Karpas-422 (cell line): ENCODE measurements at places on chromosomes 3 and 15. TPM values are rescaled to one million over a fixed set of nuclear protein-coding genes. Genes with fewer than 3 reads are reported as not detected.

Gene IMPG2
- total RNA-seq, result 0.32 and 0.45 TPM in 2 replicates

GRCh38 chr15:90873998-90874605, 5.7 kb downstream of the FURIN start:
- no peaks in the 10 kb centered on the region; the same call in 1 of the 2 replicates for H3K36me3 ChIP-seq
- H3K4me3 ChIP-seq, result no peak overlapping the region; the same call in 1 of the 2 replicates
- H3K27me3 ChIP-seq, result no peaks in the 10 kb centered on the region
- peak overlapping the region; percentile 85 for H3K27ac ChIP-seq

DNA sequence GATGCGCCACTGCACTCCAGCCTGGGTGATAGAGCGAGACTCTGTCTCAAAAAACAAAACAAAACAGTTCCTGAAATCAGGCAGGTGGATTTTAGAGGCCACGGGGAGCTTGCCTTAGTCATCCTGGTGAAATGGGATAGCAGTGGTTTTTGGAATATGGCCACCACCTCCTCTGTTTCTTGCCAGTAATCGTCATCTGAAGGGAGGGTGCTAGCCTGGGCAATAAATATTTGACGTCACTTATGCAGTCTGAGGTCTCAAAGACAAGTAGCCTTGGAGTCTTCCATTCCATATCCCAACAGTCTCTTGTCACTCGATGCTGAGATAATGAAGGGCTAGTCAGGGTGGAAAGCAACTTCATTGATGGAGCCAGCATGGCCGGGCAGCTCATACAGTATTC, 55.2 kb downstream of the KCNAB1 start:
- no peak for DNase-seq
- no peak overlapping the region for H3K4me3 ChIP-seq
- no peak overlapping the region for H3K27ac ChIP-seq
- H3K36me3 ChIP-seq, result no peaks in the 10 kb centered on the region

DNA sequence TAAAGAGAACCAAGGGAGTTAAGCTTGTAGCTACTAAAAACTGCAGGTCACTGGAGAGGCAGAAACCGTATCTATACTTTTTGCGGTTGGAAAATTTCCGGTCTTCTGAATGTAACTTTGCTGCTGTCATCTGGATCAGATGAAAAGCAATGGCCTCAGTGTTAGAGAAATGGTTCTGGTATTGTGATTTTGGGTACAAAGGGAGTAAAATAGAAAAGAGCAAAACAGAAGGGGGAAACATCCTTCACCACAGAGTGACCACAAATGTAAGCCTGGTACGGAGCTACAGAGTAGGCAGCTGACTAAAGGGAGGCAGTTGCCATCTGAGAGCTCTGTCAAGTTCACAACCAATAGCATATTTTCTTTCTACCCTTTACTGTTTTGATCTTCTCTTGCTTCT, 5.6 kb downstream of the CD96 start:
- no peaks in the 10 kb centered on the region for H3K4me1 ChIP-seq
- H3K27ac ChIP-seq, result no peak overlapping the region
- DNase-seq, result no peak
- H3K27me3 ChIP-seq, result no peaks in the 10 kb centered on the region
- no peaks in the 10 kb centered on the region for H3K36me3 ChIP-seq

- peak within 1 kb of the TSS; percentile 71 for H3K27ac ChIP-seq
- peaks cover 14% of the 10 kb centered on the region for H3K4me1 ChIP-seq
- no peaks in the 10 kb centered on the region for H3K27me3 ChIP-seq
- DNase-seq, result peak; percentile 87
Observed at GRCh38 chr3:136818769-136819391, at the start of gene SLC35G2. Gene SLC35G2 (plus strand): TSS chr3:136819126. CDS start chr3:136854461, 35,335 bp downstream.

Gene MEGF11
- not detected in 2 replicates for total RNA-seq

Gene PPM1L
- total RNA-seq, result 1.8 and 3.4 TPM in 2 replicates

- peak overlapping the region; percentile 98 for H3K27ac ChIP-seq
- H3K27me3 ChIP-seq, result no peaks in the 10 kb centered on the region
- H3K4me1 ChIP-seq, result peaks cover 51% of the 10 kb centered on the region
- peak overlapping the region; percentile 52 for H3K4me3 ChIP-seq
- peak; percentile 95 for DNase-seq
- H3K36me3 ChIP-seq, result no peaks in the 10 kb centered on the region
Observed at GRCh38 chr3:148319161-148319915, 378.4 kb upstream of the AGTR1 start.

Gene IL16
- 3.3 and 4.4 TPM in 2 replicates for total RNA-seq

DNA sequence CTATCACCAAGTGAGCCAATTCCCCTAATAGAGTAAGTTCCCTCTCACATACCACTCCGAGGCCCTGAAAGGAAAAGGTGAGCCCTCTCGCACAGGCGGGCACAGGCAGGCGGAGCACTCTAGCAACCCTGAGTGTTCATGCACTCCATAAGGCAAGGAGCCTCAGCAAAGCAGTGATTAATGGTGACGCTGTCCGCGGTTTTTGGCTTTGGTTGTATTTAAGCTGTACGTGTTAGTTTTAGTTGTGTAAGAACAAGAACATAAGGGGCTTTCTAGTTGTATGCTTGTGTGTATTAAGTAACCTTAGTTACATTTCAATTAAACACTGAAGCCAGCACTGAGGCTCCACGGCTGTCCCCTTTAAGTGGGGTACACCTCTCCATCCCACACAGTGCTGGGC, 33.1 kb downstream of the KLHL25 start:
- H3K4me3 ChIP-seq, result no peak overlapping the region
- no peak overlapping the region for H3K27ac ChIP-seq
- no peaks in the 10 kb centered on the region for H3K36me3 ChIP-seq
- H3K27me3 ChIP-seq, result no peaks in the 10 kb centered on the region
- no peaks in the 10 kb centered on the region for H3K4me1 ChIP-seq
- no peak for DNase-seq

GRCh38 chr3:69806735-69807438, 67.6 kb downstream of the MITF start:
- no peaks in the 10 kb centered on the region for H3K36me3 ChIP-seq
- no peak overlapping the region for H3K27ac ChIP-seq
- DNase-seq, result no peak
- no peaks in the 10 kb centered on the region for H3K27me3 ChIP-seq
- H3K4me3 ChIP-seq, result no peak overlapping the region
- H3K4me1 ChIP-seq, result no peaks in the 10 kb centered on the region

GRCh38 chr3:127134887-127135240, 58.1 kb upstream of the PRR23E start:
- no peaks in the 10 kb centered on the region for H3K36me3 ChIP-seq
- no peak overlapping the region for H3K4me3 ChIP-seq
- no peaks in the 10 kb centered on the region for H3K27me3 ChIP-seq
- H3K27ac ChIP-seq, result no peak overlapping the region
- DNase-seq, result no peak
- no peaks in the 10 kb centered on the region for H3K4me1 ChIP-seq

DNA sequence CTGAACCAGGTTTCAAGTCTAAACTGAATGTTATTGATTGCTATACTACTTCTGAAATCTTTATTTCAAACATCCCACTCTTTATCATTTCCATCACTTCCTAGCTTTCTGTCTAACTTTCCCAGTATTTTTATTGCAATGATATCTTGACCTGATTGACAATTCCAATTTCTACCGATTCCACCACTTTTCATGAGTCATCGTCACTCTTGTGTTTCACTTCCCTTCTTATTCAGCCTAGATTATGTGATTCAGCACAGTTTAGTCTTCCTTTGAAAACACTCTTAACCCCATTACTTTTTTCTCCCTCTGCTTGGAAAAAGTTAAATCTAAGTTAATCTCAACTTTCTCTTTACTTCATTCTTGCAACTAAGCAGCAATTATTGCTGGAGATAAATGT, 62.6 kb downstream of the SLC7A14 start:
- no peaks in the 10 kb centered on the region for H3K36me3 ChIP-seq
- H3K4me3 ChIP-seq, result no peak overlapping the region
- DNase-seq, result no peak
- no peak overlapping the region for H3K27ac ChIP-seq
- H3K4me1 ChIP-seq, result no peaks in the 10 kb centered on the region
- H3K27me3 ChIP-seq, result no peaks in the 10 kb centered on the region

Gene FOXB1
- not detected in 2 replicates for total RNA-seq

DNA sequence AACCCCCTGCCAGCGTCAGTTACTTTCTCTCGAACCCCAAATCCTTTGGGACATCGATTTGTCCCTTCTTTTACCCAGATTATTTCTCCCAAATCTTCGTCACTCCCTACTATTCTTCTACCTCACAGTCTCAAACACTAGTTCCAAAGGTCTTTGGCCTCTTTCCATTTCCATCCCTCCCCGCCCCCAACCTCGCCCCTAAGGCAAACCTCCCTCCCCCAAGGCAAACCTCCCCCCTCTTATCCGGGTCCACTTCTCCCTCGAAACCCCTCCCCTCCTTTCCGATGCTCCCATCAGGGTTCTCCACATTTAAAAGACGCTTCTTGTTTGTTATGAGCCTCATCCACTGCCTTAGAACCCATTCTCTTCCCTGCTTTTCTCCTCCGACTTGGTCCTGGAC, 583 bp downstream of the EAF1 start:
- H3K4me1 ChIP-seq, result peaks cover 29% of the 10 kb centered on the region
- no peak for DNase-seq
- H3K36me3 ChIP-seq, result peaks cover 26% of the 10 kb centered on the region
- H3K4me3 ChIP-seq, result peak overlapping the region; percentile 82
- no peaks in the 10 kb centered on the region for H3K27me3 ChIP-seq

GRCh38 chr3:194225988-194226663, 90.2 kb downstream of the HES1 start:
- H3K4me1 ChIP-seq, result no peaks in the 10 kb centered on the region
- H3K36me3 ChIP-seq, result no peaks in the 10 kb centered on the region
- H3K4me3 ChIP-seq, result no peak overlapping the region
- H3K27ac ChIP-seq, result no peak overlapping the region
- DNase-seq, result no peak

Gene TF
- total RNA-seq, result 0.36 and 1.6 TPM in 2 replicates

Gene CDHR4
- not detected in 2 replicates for total RNA-seq

Gene ZNF662
- total RNA-seq, result not detected in 2 replicates

Gene CCDC13
- 1.9 and 4.2 TPM in 2 replicates for total RNA-seq

DNA sequence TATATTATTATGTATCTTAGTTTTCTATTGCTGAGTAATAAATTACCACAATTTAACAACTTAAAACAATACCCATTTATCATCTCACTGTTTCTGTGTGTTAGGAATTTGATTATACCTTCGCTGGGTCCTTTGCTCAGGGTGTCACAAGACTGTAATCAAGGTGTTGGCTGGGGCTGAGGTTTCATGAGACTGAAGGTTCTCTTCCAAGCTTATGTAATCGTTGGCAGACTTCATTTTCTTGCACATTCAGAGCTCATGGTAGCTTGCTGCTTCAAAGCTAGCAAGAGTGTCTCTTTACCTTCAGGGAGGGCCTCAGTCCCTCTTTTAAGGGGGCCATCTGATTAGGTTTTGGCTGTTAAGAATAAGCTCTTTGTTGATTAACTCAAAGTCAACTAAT, 293.1 kb downstream of the POLQ start:
- no peak overlapping the region for H3K4me3 ChIP-seq
- no peaks in the 10 kb centered on the region for H3K36me3 ChIP-seq
- H3K27ac ChIP-seq, result no peak overlapping the region
- DNase-seq, result no peak
- H3K27me3 ChIP-seq, result no peaks in the 10 kb centered on the region
- no peaks in the 10 kb centered on the region for H3K4me1 ChIP-seq

Gene C3orf18
- 0.15 and 3.3 TPM in 2 replicates for total RNA-seq

GRCh38 chr3:105367406-105368213, 901 bp downstream of the ALCAM start:
- no peaks in the 10 kb centered on the region for H3K27me3 ChIP-seq
- peaks cover 48% of the 10 kb centered on the region for H3K4me1 ChIP-seq
- peak; percentile 50 for DNase-seq
- H3K27ac ChIP-seq, result no peak overlapping the region

DNA sequence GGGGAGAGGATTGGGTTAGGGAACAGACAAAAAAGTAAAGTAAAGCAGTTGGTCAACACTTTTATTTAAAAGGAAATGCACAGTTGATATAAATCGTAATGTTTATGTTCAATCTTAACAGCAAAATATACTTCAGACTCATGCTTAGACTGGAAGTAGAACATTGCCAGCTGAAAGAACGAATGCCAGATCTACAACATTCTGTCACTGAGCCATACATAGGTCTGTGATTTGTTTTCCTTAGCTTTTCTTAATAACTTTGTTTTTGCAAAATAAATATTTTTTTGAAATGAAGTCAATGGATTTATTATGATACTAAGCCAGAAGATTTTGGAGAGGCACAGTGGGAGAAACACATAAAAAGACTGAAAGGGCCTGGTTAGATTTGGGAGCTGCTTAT, 62.0 kb downstream of the LEKR1 start:
- H3K27ac ChIP-seq, result no peak overlapping the region
- no peaks in the 10 kb centered on the region for H3K4me1 ChIP-seq
- H3K4me3 ChIP-seq, result no peak overlapping the region
- no peak for DNase-seq
- H3K36me3 ChIP-seq, result no peaks in the 10 kb centered on the region

- H3K36me3 ChIP-seq, result no peaks in the 10 kb centered on the region
- H3K4me1 ChIP-seq, result peaks cover 30% of the 10 kb centered on the region
- DNase-seq, result peak; percentile 76
Observed at GRCh38 chr3:168088106-168088720, 7.5 kb downstream of the GOLIM4 start.
